ENCODE measurements at places on chromosomes 6 and 20.

GRCh38 chr6:15427331-15428070 is 181.6 kb downstream of the JARID2 start:
- no peak for DNase-seq

- no peak for DNase-seq
Observed at GRCh38 chr6:108365478-108365877, 70.6 kb downstream of the AFG1L start.

GRCh38 chr20:64081624-64081964 is 1.7 kb downstream of the OPRL1 start:
- no peak for DNase-seq

GRCh38 chr20:51463998-51464397 is 78.5 kb downstream of the NFATC2 start:
- no peak for DNase-seq

GRCh38 chr20:3734111-3734843 is 1.8 kb downstream of the HSPA12B start:
- DNase-seq: no peak

- no peak for DNase-seq
Observed at GRCh38 chr6:107110200-107110599, 5.1 kb downstream of the BEND3 start.

- no peak for DNase-seq
Observed at GRCh38 chr6:73017476-73017875, 207.8 kb downstream of the KHDC1L start.

- DNase-seq: no peak
Observed at GRCh38 chr6:33716379-33716778, 4.9 kb upstream of the UQCC2 start.

- no peak for DNase-seq
Observed at GRCh38 chr20:313948-314347, 11.4 kb upstream of the SOX12 start.

DNA sequence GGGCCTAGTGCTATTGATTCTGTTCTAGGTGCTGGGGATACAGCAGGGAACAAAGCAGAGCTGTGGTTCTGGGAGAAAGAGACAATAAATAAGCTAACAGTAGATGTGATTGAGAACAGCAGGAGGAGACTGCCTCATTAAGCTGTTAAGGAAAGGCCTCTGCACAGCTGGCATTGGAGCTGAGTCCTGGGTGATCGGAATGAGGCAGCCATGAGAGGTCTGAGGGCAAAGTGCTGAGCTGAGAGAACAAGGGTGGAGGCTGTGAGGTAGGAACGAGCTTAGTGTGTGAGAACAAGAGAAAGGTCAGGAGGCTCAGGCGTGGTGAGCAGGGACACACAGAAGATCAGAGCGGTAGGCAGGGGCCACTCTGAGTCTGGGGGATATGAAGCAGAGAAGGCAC is 18.3 kb downstream of the DDX27 start:
- DNase-seq: no peak

DNA sequence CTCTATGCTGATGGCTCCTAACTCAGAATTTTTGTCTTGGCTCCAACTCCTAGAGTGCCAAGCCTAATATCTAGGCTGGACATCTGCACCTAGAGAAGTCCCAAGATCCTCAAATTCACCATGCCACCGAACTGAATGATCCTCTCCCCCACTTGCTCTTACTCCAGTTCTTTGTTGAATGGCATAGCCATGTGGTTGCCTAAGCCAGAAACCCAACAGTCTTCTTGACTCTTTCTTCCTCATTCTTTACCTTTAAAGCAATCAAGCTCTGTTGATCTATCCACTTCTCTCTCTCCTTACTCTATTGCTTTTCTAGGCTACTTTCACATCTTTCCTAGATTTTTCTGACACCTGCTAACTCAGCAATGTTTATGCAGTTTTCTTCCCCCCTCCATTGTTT is 126.5 kb upstream of the FOXO3 start:
- DNase-seq: no peak

DNA sequence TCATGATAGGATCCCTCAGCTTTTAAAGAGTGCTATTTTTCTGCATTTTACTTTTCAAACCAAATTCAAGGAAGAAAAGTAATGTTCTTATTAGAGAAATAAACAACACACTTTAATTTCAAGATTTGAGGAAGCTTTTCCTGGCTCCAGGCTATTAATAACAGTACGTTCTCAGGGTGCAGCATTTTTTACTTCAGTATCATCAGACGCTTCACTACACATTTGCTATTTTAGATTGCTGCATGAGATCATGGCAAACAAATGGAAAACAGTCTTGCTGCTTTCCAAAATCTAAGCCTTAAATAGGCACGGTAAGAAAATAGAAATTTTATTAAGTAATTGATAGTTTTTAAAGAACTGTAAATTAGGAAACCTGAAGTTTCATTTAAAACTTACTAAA is 253.6 kb upstream of the EXOC2 start:
- DNase-seq: peak; percentile 10

- peak; percentile 32 for DNase-seq
Observed at GRCh38 chr6:147117580-147117979, 86.6 kb upstream of the STXBP5 start.

DNA sequence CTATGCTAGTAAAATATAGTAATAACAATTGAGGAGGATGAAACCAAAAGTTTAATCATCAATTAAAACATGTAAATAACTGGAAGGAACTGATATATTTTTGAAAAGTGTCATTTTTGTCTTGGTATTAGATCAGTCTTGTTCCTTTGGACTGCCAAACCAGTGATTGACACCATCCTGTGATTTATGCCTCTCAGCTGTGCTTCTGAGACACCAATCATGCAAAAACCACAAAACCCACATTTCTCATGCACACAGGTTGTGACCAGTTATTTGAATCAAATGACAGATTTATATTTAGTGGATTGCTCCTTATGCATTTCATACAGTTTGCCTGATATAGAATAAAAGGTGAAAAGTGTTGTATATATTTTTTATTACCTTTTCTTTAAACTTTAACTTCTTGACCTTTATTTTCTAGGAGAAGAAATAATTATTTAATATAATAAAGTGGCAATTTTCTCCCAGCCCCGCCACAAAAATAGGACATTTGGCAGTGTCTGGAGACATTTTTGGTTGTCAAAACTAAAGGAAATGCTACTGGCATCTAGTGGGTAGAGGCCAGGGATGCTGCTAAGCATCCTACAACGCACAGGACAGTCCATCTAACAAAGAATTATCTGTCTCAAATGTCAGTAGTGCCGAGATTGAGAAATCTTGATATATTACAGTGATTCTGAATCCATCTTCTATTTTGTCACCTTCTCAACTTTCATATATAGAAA is 383.6 kb downstream of the BCKDHB start:
- DNase-seq: no peak
